ENCODE measurements at places on chromosomes 3 and 15. TPM values are rescaled to one million over a fixed set of nuclear protein-coding genes. Genes with fewer than 3 reads are reported as not detected.

The UPK1B gene
- 7.1 TPM for polyA plus RNA-seq

DNA sequence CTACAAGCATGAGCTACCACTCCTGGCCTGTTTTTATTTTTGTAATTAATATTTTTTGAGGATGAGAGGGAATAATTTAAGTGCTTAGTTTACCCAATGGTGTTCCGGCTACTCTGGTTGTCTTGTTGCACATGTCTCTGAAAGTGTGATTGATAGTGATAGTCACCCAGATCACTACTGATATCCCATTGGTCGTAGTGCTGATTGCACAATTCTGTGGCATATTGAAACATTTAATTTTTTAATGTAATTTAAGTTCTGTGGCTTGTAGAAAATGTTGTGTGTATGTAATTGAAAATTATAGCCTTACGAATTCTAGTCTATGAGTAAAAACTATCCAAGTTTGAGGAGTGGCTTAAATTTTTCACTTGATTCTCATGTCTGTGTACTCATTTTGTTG lies 11.9 kb downstream of the ARIH2 start:
- no peak for DNase-seq

- DNase-seq = no peak
These were observed 155.2 kb downstream of the FBLN2 start for GRCh38 chr3:13704174-13704573.

- DNase-seq = no peak
These were observed 643 bp downstream of the SERINC4 start for GRCh38 chr15:43799209-43799944.

GRCh38 chr3:65751123-65751700 lies 287.5 kb downstream of the MAGI1 start:
- DNase-seq = peak; percentile 16

The TPRG1 gene
- polyA plus RNA-seq = 0.55 TPM

The SOX14 gene
- not detected for polyA plus RNA-seq

The TRIM71 gene
- not detected for polyA plus RNA-seq

DNA sequence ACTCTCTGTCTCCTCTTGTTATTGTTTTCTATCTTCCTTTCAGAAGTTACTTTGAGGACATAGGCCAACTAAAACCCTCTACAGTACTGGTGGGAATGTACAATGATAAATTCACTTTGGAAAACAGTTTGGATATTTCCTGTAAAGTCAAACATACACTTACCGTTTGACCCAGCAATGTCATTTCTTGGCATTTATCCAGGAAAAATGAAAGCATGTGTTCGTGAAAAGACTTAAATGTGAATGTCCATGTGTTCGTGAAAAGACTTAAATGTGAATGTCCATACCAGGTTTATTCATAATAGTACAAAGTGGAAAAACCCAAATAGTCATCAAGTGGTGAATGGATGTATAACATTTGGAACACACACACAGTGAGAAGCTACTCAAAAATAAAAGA lies 361.5 kb upstream of the DPH6 start:
- no peak for DNase-seq

The MESP1 gene
- 2.8 TPM for polyA plus RNA-seq

- DNase-seq = no peak
These were observed 183.6 kb downstream of the ATP10A start for GRCh38 chr15:25679492-25679891.

GRCh38 chr15:88049506-88049905 lies 207.0 kb downstream of the NTRK3 start:
- no peak for DNase-seq

- no peak for DNase-seq
These were observed at the start of gene ACP3 for GRCh38 chr3:132317229-132317948. Gene ACP3 (plus strand): TSS chr3:132317407. CDS start chr3:132317457, 50 bp downstream.

The SCG5 gene
- polyA plus RNA-seq = 1.7 TPM

The FRMD5 gene
- 3.3 TPM for polyA plus RNA-seq

The TRIM59 gene
- polyA plus RNA-seq = 12.1 TPM

DNA sequence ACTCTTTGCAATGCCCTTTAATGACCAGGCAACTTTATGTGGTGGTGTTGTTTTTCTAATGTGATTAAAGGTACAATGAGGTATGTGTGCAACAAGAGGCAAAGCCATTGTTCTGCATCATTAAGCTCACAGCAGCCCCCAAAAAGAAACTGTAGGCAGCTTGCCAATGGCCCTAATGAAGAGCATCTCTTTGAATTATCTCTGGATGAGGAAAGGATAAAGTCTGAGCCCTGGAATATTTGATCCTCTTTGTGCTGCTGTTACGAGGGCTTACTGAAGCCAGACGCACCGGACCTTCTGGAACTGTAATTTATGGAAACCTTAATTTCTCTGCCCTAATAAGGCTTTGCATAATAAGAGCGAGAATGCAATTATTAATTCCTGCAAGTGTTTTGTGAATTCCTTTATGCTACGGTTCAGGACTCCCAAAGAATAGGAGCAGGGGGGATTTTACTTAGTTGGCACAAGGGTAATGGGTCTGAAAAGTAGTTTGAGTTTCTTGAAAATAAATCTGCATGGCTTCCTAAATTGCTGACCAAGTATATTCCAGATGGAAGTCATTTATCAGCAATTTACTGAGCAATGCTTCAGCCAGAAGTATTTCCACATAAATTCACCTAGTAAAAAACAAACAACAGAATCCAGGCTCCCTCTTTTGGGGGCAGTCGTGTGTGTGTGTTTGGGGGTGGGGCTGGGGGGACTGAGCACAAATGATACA lies 193.4 kb downstream of the PDZRN3 start:
- DNase-seq = no peak

GRCh38 chr3:17352620-17353019 lies 389.8 kb downstream of the TBC1D5 start:
- DNase-seq = no peak

- no peak for DNase-seq
These were observed 5.3 kb downstream of the BHLHE40 start for GRCh38 chr3:4984511-4984864.

- no peak for DNase-seq
These were observed 34.8 kb downstream of the GPR176 start for GRCh38 chr15:39885099-39885777.

DNA sequence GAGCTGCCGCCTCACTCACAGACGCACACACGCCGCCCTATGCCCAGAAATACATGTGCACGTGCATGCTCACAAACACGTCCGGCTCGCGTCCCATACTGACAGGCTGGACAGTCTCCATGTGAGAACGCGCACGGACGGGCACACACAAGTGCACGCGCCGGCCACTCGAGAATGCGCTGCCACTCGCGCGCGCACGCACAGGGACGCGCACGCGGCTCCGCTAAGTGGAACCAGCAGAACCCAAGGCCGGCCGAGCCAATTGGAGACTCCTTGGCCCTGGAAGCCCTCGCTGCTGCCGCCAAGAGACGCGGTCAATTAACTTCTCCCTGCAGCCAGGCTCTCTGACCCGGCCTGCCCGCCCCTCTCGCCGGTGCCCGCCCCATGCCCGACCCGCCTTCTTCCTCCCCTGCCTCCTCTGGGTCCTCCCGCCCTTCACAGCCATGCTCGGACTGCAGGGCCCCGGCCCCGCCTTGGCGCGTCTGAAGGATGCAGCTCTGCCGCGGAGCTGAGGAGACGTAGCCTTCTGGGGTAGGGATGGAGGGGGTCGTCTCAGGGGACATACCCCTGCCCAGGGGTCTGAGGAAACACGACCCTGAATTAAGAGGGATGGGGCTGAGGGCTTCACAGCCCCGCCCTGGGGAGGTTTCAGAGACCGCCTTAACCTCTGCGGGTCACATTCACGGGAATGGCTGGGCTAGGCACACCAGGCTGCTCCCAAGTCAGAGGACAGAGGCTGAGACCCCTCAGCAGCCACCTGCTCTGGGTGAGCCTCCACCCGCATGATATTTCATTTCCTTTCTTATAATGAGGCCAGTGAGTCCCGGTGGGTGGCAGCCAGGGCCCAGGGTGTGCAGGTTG lies 15.0 kb downstream of the PTH1R start:
- DNase-seq = peak; percentile 76

- DNase-seq = no peak
These were observed 24.1 kb downstream of the ALS2CL start for GRCh38 chr3:46669191-46669999.

DNA sequence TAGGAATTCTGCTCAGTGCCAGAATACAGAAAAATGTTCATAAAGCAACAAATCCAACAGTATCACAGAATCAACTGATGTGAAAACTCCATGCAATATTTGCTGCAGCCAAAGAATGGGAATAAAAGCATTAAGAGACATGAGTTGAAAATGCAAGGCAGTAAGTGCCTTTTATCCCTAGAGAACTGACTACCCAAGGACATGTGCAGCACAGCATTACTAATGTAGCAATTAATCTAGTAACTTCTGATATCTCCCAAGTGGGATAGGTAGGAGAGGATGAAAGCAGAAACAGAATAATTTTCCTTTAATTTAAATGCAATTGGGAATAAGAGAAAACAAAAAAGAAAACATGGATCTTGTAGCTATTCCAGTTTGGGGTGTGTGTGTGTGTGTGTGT lies 497.5 kb upstream of the CBLB start:
- DNase-seq = no peak

Data from A549 (cell line).